ENCODE measurements at places on chromosomes 2 and 18.

DNA sequence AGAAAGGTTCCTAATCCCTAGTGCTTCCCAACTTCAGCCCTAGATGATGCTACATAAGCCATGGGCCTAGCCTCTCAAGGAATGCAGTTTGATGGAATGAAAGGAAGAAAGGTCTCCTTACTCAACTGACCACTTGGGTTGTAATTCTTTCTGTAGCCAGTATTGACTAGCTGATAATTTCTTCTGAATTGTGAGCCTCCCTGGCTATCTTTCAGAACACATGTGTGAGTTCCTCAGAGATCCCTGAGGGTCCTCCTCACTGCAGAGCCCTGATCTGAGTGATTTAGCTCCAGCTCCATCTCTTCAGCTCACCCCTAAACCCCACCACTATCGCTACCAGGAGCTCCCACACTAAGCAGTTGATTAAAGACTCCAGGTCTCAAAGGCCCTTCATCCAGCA lies 31.5 kb downstream of the CFAP210 start:
- DNase-seq, result no peak

- no peak for DNase-seq
These were observed 998 bp upstream of the SLC66A3 start for GRCh38 chr2:11154016-11154922.

DNA sequence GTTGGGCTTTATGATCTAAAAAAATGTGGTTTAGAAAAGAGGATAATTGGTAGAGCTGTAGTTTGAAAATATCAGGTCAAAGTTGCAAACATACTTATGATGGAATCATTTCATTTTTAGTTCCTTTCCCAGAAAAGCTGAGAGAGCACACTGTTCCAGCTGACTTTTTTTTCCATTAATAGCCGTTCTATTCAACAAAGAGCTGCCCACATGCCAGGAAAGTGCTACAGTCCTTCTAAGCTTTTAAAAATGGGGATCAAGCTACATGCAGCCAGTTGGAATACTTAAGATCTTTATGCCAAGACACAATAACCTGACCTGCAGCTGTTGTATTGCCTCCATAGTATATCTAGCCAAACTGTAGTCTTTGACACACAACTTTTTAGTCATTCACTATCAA lies 111.5 kb downstream of the GALNT3 start:
- no peak for DNase-seq

DNA sequence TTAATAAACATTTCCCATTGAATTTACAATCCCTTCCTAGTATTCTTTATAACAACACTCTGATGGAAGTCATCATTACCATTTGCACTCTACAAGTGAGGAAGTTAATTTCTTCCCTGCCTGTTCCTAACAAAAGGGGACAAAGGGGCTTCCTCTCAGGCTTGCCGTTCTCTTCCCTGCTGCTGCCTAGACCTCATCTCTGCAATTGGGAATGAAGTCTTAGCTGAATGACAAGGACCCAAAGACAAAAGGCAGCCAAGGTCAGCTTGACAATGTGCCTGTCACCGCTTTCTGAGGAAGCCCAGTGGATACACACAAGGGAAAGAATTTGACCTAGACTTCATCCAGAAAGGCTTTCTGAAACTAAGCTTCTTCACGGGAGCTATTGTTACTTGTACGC lies 416.4 kb downstream of the CMPK2 start:
- no peak for DNase-seq

DNA sequence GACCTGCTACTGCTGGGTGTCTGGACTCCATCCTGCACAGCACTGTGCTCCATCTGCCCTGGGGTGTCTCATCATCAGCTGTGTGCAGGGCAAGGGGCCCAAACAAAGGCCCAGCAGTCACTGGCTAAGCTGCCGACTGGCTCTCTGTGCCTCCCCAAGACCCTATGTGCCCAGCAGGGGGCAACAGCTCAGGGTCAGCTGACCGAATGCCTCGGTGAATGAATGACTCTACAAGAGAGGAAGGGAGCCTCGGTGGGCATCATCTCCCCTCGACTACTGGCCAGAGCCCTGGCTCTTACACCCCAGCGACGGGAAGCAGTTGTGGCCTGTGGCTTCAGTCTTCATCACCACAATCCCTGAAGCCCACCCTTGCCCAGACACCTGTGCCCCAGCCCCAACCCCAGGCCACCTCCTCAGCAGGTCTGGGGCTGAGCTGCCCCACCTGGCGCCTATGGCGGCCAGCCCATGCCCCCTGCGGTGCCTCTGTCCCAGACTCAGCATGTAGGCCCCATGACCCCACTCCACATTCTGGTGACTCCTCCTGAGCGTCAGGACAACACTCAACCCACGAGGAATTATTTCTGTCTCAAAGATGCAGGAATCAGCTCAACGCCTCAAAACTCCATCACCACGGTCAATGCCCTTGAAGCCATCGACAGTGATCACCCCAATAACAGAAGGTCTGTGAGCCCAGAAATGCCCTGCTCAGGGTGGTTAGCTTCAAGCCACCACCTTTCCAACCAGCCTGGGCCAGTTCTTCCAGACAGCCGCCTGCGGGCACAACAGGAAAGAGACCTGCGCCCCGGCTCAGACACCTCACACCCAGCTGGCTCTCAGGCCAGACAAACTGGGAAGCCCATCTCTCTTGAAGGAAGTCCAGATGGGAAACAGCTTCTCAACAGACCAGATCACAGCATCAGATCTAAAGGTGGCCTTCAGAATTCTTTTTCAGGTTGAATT lies 1.6 kb upstream of the GPR17 start:
- no peak for DNase-seq

DNA sequence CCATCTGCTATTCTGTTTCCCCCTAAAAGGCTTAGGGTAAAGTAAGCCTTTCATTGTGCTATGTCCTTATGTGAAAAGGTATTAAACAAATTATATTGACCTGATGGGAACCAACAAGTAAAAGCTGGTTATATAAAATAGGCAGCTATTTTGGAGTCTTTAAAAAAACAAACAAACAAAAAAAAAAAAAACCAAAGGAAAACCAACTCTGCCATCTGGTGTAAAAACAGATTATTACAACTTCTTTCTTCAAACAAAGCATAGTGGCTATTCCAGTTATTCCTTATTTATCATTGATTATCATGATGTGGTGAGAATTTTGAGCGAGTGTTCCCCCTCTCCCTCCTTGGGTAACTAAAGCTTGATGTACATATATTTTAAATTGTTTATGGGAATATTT lies 122.3 kb upstream of the FHL2 start:
- peak; percentile 59 for DNase-seq

GRCh38 chr2:43524177-43524965 lies 71.5 kb downstream of the THADA start:
- no peak for DNase-seq

DNA sequence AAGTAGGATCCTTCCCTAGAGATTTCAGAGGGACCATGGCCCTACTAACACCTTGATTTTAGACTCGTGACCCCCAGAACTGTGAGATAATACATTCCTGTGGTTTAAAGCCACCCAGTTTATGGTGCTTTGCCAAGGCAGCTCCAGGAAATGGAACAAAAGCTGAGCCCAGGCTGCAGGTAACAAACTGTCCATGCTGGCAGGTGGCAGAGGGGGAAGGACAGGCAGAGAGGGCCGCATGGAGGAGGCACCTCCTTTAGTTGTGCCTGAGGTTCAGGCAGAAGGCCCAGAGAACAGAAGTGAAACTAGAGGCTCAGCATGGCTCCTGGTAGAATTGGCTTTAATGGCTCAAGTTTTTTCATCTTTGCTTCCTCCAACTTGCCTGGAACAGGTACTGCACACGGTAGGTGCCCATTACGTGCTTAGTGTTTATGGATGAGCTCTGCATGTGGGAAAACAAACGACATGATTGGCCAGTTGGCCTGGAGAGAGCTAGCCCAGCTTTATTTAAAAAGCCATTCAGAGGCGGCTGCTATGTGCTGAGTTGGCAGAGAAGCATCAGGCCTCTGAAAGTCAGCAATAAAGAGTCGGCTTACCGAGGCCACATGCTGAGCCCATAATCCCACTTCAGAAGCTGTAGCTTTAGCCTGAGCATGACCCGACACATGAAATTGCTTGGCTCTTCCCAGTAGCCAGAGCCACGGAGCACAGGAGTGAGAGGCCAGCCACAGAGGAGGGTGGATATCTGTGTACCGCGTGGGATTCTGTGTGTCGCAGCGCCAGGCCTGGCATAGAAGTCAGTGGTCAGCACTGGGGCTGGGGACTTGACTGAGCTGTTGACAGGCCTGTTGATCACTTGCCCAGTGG lies 36.5 kb downstream of the HS1BP3 start:
- peak; percentile 17 for DNase-seq

DNA sequence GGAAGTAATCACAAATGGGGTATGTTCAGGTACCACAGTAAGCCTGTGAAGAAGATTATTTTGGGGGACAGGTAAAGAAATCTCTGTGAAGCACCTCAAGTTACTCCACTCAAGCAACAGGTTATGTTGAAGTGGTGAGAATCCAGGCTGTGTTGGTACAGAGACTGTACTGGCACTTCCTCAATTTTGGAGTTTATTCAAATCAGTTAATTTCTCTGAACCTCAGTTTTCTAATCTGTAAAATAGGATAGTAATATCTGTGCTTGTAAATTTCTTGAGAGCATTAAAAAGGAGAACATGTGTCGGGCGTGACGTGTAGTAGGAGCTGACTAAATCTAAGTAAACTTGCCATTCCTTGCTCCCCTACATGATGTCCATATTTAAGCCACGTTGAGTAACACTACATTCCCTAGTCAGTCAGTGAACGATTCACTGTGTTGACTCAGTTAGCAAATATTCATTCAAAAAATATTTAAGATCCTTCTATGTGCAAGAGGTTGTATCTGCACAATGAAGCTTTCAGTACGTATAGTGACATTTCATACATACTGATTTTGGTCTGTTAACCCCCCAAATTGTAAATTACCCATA lies 504.2 kb downstream of the ZEB2 start:
- no peak for DNase-seq

GRCh38 chr2:214310319-214310718 lies 100.5 kb upstream of the VWC2L start:
- DNase-seq, result no peak

DNA sequence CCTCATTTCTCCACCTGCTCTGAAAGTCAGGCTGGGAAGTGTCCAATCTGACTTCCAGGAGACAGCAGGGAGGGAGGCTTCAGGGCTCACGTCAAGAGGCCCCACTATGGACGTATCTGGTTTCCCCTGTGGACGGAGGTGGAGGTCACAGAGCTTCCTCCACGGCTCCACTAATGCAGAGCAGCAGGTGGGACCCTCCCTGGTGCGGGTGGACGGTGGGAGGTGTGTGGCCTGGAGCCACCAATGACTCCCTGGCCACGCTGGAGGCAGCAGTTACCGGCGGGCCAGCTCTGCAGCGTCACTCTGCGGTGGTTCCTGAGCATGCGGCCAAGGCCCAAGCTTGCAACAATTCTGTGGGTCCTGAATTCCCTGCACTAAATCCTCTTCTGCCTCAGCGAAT lies 9.0 kb downstream of the CRACDL start:
- no peak for DNase-seq

DNA sequence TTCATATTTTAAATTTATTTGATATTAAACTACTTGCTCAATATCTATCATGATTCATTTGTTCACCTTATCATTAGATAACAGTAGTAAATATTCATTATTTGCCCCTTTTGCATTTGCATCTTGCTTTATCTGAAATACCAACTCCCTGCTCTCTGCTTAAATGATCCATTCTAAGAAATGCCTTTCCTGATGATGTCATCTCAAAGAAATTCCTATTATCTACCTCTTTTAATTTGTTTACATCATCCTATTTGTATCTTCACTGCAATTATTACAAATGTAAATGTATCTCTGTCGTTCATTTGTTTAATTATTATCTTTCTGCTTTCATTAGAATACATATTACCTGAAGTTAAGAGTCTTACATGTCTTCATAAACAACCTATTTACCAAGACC lies 549.9 kb downstream of the CBLN2 start:
- DNase-seq, result no peak

DNA sequence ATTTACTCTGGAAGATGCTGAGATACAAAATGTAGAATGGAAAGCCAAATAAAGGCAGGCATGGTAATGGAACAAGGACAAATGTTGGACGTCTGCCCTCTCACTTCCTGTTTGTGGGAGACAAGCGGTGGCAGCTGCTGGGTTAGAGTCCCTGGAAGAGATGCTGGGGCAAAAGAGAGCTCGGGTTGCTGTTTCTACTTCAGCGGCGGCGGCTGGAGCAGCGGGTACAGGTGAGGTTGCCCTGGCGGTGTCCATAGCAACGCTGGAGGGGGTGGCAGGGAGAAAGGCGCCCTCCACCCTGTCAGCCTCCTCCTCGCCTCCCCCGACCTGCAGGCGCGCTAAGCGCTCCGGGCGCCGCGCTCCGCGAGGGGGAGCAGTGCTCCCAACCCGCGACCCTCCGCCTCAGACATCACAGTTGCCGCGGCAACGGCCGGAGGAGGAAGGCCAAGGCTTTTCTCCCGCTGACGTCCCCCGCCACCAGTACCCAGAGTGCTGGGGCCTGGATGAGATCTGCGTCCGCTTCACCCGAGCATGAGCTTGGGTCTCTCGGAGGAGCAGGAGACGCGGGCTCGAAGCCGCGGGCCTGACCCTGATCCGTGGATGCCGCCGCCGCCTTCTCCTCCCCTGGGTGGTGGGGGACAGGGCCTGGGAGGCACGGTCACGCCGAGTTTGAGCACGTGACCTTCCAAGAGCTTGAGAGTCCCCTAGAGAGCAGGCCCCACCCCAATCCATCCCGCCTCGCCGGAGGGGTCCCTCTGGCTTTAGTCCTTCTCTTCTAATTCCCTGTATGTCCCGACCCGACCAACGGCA lies 65.6 kb downstream of the NOL4 start:
- DNase-seq, result peak; percentile 93

DNA sequence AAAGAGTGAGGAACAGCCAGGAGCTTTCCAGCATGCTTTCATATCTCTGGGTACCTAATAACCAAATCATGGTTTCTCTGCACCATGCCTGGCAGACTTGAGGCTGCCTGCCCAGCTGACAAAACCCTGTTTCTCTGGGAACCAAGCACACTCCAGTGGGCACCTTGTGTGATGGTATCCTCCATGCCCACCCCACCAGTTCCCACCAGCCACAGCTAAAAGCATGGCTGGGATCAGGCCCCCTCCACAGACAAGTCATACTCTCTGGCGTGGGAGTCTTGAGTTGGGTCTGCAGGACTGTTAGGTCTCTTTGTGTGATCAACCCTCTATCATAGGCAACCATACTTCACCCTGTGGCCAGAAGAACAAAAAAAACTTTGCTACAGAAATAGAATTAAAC lies 56.0 kb downstream of the TMEM163 start:
- DNase-seq, result no peak

- no peak for DNase-seq
These were observed 23.5 kb upstream of the RPL37A start for GRCh38 chr2:216474925-216475670.

DNA sequence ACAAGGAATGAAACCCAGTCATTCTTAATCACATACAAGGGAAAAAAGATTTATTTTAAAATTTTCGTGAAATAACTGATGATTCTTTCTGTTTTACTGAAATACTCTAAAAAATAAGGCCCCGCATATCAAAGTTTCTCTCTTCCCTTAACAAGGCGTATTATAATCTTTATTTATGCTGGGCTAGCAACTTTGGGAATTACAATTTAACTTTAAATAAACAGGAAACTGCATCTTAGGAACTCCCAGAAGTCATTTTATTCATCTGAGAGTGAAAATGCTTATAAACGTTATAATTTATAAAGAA lies 166.7 kb downstream of the TCF4 start:
- no peak for DNase-seq

All from NCI-H2171 treated with DMSO at 0.1 percent for 48 hours (cell line).